ENCODE measurements at places on chromosomes 5 and 9.

- no peak for DNase-seq
Measured at GRCh38 chr5:121525706-121526105, 326.0 kb upstream of the FTMT start.

DNA sequence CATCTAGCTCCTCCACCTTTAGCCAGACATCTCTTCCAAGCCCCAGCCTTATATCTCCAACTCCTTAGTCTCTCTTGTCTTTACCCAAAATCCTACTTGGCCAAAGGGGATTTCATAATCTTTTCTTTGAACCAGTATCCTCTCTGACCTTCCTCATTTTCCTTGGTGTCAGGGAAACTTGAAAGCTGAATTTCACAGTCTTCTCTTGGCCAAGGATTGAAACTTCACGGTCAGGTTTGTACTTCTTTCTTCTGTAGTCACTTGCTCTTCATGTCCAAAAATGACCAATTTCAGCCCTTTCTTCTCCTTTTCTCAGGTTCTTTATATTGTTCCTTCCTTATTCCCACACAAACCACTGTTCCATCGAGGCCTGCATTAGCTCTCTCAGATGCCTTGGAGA, 473.7 kb upstream of the KLF4 start:
- no peak for DNase-seq

- DNase-seq: peak; percentile 43
Measured at GRCh38 chr5:180128671-180129261, 57.2 kb upstream of the RNF130 start.

- DNase-seq: no peak
Measured at GRCh38 chr5:54484219-54484894, 28.9 kb downstream of the HSPB3 start.

GRCh38 chr5:39433848-39434247, 9.1 kb upstream of the DAB2 start:
- DNase-seq: no peak

DNA sequence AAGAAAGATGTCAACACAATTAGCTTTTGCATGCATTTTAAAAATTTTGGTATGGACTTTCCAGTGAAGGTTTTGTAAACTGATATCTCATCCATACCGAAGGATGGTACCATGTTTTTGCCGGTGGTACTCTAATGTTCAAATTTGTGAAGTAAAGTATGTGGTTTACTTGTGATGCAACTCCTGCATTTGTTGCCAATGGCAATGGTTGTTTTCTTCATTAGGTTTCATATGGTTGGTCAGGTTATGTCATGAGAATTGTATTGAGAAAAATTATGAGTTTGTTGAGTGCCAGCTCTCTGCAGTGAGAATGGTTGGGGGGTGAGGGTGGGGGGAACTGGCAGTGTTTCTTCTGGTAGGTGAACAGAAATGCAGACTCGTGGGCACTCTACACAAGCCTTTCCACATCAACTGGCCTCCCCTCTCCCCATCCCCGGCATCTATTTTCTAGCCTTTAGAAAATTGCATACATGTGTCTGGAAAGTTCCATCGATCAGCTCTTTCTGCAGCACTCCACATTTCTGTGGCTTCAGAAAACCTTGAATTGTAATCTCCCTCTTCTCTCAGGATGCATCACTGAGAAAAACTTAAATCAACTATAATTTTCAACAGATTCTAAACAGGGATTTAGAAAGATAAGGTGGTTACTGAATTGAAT, 107.7 kb downstream of the PDE4D start:
- no peak for DNase-seq

GRCh38 chr9:35042081-35042604, 30.3 kb downstream of the VCP start:
- DNase-seq: no peak

GRCh38 chr5:139579-140442, 47.8 kb downstream of the PLEKHG4B start:
- DNase-seq: no peak
